ENCODE measurements at places on chromosomes 3 and 15.

DNA sequence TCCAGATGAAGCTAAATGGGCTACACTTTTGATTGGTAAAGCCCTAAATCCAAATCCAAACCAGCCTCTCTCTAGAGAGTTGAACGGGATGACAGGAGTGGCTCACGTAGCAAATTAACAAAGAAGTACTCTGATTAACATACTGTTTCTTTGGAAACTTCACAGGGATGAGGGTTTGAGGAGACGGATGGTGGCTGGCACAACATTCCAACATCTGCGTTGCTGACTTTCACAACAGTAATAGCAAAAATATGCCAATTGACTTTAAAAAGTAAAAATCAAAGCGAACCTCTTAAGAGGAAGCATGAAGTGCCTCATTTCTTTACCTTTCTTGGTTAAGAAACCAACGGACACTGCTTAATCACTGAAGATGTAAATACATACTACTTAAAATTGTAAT is 181.4 kb downstream of the TBL1XR1 start:
- no peak for DNase-seq

- DNase-seq = no peak
These were observed 35.3 kb upstream of the BNC1 start for GRCh38 chr15:83319771-83320170.

- no peak for DNase-seq
These were observed 11.3 kb downstream of the CPN2 start for GRCh38 chr3:194339840-194340239.

- DNase-seq = no peak
These were observed 24.1 kb upstream of the SHISA5 start for GRCh38 chr3:48528048-48528447.

GRCh38 chr3:188153437-188154013 is 432 bp upstream of the LPP start:
- no peak for DNase-seq

DNA sequence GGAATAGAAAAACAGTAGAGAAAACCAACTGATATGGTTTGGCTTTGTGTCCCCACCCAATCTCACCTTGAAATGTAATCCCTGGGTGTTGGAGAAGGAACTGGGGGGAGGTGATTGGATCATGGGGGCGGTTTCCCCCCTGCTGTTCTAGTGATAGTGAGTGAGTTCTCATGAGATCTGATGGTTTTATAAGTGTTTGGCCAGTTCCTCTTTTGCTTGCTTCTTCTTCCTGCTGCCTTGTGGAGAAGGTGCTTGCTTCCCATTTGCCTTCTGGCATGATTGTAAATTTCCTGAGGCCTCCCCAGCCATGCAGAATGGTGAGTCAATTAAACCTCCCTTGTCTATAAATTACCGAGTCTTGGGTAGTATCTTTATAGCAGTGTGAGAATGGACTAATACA is 48.4 kb downstream of the EOMES start:
- no peak for DNase-seq

GRCh38 chr3:194574639-194575483 is 58.4 kb downstream of the TMEM44 start:
- DNase-seq = no peak

DNA sequence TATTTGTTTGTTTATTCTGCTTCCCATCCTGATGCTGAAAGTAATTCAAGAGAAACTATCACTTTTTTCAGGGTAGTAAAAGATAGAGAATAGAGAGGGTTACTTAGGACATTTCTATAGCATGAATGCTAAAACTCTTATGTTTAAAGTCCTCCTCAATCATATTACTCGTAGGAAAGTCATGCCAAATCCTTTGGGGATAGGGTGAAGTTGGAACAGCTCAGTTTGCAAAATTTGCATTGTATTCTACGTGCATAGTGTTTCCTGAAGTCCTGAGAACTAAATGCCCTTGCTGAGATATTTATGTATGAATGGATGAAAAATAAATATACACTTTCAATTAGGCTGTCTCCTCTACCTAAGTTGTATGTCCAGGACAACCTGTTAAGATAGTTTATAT is 14.6 kb downstream of the PLSCR5 start:
- no peak for DNase-seq

- no peak for DNase-seq
These were observed 37.9 kb upstream of the LRTM1 start for GRCh38 chr3:54965746-54966145.

DNA sequence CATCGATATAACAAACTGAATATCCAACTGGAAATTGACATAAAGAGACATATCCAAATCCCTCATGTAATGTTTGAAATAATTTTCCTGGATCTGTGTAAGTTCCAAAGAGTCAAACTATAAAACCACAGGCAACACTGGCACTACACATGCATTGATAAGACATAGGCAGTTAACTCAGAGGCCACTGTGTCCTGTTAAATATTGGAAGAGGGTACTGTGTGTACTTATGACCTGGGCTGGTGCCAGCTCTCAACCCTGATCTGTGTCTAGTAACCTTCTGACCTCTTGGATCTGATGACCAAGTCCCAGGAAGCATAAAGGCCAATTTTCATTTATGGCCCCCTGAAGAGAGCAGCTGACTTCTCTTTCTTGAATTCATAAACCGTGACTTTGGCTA is 4.5 kb downstream of the NR1I2 start:
- no peak for DNase-seq

DNA sequence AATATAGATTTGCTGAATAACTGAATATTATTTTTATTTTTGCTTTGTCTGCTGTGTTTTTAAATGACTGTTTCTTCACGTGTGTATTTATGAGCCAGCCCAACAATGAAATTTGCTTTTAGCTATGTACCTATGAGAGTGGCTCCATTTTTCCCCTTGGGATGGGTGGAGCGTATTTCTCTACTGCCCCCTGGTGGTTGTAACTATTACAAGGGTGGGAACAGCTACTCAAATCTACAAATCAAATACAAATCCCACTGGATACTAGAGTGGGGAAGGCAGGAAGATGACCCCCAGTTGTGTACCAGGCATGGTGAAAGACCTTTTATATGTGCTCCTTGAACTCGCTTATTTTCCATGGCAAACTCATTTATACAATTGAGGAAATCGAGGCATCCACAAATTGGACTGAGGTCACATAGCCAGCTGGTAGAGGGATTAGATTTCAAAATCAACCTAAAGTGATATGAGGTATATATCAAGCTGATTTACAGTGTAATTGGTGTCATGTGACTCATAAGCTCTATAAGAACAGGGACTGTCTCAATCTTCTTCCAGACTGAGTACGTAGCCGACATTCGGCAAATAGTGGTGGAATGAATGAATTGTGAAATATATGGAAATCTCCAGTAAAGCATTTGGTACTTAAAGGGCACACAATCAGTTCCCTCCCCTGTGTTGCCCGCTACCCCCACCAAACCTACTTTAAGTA is 69.5 kb upstream of the VEPH1 start:
- DNase-seq = no peak

DNA sequence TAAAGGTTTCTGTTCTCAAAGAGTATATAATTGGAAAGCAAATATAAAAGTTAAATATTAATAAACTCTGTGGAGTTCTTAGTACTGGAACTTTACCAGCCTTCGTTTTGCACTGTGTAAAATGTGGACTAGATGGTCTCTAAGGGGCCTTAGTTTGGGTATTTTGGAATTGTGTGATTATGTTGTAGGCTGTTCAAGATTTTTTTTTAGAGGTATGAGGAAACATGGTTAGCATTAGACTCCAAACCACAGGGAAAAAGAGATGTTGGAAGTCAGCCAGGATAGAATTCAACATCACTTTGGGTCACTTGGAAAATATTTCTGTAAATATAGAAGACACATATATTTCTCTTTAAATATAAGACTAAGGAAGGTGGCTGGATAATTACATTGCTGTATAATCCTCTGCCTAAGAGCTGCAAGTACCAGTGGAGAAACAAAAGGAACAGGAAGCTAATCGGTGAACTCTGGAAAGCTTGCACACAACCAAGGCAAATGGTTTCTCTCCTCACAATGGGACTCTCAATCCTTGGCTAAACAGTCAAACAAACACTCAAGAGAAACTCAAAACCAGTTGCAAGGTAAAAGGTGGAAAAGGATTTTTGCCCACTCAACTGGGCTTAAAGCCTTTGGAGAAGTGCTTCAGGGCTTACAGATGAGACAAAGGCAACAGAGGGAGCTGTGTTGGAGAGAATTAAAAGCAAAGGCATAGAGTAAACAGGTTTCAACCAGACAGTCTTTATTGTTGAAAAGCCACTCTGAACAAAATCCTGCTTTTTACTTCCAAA is 141.7 kb downstream of the NR1D2 start:
- no peak for DNase-seq

DNA sequence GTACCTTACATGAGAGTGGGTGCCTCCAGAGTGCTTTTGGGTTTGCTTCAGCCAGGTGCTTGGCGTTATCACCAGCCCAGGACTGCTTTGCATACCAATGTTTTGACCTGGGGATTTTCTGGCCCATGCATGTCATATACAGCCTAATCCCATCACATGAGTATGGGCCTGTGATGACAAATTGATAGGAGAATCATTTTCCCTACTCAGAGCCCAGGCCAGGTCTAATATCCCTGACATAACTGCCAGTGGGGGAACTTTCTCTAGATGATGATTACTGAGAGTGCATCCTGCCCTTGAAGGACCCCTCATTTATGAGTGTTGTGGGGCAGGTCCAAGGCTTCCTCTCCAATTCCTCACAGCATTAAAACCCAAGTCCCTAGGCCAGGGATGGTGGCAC is 197.5 kb upstream of the LYSMD4 start:
- DNase-seq = no peak

GRCh38 chr15:48693484-48693883 is 48.0 kb upstream of the FBN1 start:
- DNase-seq = no peak

GRCh38 chr3:71168880-71169411 is 414.6 kb downstream of the FOXP1 start:
- DNase-seq = no peak

- no peak for DNase-seq
These were observed 26.6 kb downstream of the NEK11 start for GRCh38 chr3:131053043-131053859.

DNA sequence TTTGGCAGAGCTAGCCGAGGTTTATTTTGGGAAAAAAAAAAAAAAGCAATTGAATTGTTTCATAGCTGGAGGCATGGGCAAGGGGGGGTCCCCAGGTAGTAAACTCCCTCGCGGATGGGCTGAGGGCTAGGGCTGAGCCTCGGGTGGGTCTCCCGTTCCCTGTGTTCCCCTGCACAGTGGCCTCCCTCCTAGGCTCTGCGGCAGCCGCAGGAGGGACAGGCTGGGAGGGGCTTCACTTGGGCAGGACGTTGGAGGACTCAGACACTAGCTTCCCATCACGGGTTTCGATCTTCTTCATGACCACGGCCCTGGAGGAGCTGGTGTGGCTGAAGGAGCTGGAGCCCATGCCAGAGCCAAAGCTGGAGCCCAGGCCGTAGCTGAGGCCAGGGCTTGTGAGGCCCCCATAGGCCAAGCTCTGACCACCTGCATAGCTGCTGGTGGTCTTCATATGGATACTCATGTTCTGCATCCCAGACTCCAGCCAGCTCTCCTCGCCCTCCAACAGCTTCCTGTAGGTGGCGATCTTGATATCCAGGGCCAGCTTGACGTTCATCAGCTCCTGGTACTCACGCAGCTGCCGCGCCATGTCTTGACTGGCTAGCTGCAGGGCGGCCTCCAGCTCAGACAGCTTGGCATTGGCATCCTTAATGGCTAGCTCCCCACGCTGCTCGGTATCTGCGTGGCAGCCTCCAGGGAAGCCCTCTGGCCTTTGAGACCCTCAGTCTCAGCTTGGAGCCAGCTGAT is 64.0 kb upstream of the CDAN1 start:
- no peak for DNase-seq

DNA sequence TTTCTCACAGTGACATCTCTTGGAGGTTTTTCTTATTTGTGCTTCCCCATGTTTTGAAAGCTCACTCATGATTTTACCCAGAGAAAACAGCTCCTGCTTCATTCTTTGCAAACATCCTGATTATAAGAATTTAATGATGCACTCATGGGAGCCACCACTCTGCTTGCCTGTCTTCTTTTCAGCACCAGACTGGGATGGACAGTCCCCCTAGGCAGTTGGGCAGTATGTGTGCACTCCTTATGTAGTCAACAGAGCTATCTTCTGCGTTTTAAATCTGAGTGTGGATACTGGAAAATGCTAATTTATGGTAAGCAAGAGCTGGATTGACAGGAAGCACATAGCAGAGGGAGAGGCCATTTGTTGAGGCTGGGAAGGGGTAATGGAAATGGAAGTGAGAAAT is 276.1 kb downstream of the AGBL1 start:
- DNase-seq = no peak

- no peak for DNase-seq
These were observed 130.1 kb downstream of the P2RY1 start for GRCh38 chr3:152964911-152965609.

DNA sequence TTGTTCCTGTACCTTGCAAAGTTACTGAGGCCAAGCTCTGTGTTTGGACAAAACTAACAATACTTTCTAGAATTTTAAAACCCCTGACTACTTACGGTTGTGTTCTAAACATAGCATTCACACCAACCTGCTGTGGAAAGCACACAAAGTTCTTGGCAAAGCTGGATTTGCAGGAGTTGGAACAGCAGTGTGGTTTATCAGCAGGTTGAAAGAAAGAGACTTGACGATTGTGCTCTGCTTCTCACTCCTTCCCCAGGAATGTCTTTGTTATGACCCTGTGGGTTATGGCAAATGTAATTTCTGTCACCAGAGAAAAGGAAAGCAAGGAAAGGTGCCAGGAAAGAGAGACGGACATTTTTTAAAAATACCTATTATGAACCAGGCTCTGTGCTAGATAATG is 165.5 kb upstream of the TGFBR2 start:
- DNase-seq = no peak

DNA sequence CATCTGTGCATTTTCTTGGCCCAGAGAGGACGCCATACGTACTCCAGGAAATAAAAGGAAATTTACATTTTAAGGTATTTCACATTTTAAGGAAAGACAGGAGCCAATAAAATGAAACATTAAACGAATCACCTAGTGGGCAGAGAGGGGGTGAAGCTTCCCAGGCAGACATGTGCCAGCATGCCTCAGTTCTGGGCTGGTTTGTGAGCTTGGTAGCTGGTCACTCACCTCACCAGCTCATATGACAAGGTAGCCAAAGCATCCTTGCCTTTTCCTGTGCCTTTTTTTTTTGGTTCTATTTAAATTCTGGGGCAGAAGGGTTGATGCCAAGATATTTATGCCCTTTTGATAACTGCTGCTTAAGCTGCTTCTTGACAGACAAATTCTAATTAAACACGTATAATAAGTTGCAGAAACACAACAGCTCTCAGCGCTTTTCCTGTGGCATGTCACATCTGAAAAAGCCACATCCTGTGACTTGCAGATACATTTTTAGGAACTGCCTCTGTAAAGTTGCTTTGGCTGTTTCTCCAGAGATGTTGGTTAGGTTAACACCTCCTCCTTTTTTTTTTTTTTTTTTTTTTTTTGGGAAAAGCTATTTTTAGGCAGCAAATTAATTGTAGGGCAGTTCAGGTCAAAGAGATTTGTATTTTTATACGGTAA is 218.6 kb downstream of the PDCD6IP start:
- DNase-seq = no peak

DNA sequence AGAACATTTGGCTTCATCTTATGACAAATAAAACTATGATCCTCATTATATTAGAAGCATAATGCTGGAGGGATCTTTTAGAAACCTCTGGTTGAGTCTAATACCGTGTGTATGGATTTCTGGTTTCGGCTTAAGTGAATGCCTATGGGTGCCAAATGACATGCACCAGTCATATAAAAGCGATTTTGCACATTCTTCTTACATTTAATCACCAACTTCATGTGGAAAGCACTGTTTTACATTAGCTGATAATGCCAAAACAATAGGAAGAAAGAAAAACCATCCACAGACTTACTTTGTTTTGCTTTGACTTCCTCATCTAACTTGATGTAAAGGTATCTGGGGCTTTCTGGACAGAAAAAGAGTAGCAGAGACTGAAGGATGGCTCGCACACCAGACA is 20.9 kb downstream of the SLC2A2 start:
- DNase-seq = no peak

All from T-helper 2 cell treated with Interferon-gamma antibody and Interleukin-4, amounts not matched to agents 5 μg/mL and 100 μg/mL, for 36 hours (primary cell).